ENCODE measurements at places on chromosomes 6 and 20.

GRCh38 chr6:34523441-34524206 lies 32.5 kb downstream of the SPDEF start:
- DNase-seq: no peak

- no peak for DNase-seq
Measured at GRCh38 chr6:133546098-133546497, 304.9 kb downstream of the EYA4 start.

DNA sequence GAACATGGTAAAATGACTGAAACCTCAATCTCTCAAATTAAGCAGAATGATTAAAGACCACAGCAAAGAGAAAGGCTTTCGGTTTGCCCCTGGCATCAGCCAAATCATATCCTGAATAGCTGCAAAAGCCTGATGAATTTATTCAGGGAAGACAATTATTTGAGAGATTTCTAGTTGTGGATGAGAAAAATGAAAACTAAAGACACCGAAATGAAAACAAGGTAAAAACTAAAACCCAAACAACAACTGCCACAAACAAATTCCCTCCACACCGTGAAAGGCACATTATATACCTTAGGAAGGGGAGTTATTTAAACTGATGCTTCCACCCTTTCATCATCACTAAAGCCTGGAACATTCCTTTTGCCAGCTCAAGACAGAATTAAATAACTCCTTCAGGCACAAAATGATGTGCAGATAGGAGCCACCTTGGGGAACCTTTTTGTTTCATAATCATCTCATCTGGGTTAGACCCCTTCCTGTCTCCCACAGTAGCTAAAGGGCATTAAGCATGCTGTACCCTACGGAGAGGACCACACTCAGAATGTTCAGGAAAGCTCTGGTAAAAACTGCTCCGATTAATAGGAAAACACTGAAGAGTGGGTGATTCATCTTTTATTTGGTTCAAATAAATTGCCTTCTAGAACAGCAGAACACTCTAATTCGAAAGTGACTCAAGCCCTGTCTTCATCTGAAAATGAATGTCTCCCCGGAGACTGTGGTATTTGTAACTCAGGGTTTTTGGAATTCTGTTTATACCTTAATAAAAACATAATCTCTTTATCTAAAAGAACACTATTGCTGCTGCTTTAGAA lies 9.1 kb upstream of the ANKRD60 start:
- DNase-seq: no peak

- no peak for DNase-seq
Measured at GRCh38 chr6:81763051-81763450, 10.6 kb upstream of the TENT5A start.

DNA sequence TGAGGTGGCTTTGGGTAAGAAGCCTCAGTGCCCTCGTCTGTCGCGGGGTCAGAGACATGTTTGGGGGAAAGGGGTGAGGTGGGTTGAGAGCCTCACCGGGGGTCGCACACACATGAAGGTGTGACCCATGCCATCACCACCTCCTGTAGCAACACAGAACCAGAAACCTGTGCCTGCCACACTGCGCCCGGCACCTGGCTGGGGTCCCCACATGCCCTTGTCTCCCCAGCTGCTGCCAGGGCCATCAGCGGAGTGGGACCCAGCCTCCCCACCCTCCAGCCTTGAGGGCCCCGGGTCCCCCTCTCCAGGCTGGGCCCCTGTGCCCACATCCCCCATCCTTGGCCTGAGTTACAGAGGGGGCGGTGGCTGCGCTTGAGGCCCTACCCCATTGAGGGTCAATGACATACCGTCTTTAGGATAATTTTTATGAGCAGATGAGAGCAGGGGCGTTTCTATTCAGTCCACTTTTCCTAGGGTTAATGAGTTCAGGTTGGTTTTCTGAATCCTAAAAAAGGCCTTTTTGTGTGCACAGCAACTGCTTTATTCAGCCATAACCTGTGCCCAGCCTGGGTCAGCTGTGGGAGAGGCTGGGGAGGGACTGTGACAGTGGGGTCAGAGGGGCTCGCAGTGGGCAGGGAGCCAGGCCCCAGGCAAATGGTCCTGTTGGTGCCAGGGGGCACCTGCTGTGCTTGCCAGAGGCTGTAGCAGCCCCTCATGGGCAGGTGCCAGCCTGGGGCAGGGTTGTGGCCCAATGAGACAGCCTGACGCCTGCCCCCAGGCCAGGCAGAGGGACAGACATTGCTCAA lies 19.4 kb downstream of the APCDD1L start:
- no peak for DNase-seq

- DNase-seq: no peak
Measured at GRCh38 chr6:79631693-79632172, 604 bp downstream of the SH3BGRL2 start.

DNA sequence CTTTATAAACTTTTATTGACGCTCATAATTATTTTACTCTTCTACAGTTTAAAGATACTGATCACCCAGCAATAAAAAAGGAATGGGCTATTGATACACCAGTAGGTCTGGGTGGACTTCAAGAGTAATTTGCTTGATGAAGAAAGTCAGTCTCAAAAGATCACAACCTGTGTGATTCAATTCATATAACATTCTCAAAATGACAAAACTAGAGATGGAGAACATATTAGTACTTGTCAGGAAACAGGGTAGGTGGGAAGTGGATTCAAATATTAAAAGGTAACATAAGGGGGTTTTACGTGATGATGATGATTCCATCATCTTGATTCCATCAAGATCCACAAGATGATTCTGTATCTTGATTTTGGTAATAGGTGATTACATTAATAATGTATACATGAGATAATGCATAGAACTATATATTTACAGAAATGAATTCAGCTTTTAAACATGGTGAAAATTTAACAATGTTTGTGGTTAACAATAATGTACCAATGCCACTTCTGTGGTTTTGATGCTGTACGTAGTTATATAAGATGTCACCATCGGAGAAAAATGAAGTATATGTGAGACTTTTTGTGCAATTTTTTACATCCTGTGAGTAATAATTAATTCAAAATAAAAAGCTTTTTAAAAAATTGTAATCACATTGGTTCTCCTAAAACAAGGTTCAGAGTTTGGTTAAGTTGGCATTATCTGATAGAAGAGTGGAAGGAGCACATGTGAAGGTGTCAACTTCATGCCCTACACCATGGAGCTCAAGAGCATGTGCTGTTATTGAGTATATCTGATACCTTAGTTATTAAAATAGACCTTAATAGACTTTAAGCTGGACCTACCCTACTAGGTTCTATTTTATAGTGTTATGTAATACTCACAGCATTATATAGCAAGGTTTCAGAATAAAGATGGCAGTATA lies 66.3 kb upstream of the DYNLRB1 start:
- DNase-seq: no peak

- DNase-seq: no peak
Measured at GRCh38 chr6:116326996-116327395, 43.8 kb upstream of the DSE start.

DNA sequence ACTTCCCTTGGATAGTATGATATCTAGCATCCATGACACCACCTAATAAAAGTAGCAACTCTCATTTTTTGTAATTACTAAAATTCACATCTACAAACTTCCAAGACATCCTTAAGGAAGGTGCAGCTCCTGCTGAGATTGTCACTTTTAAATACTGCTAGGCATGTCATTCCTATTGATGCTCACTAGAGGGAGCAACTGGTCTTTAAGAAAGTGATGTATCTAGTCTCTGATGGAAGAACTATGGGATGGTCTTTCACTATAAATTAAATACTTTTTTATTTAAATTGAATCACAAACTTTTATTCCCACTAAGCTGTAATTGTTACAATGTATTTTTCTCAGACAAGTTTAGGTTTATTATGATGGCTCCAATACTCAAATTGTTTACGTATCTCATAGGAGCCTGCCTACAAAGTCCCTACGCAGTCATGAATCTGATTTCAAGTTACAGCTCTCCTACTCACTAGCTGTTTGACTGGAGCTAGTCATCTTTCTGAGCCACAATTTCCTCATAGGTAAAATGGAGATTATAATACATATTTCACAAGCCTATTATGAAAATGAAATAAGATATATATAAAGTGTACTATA lies 8.1 kb upstream of the TSPYL1 start:
- no peak for DNase-seq
